Esophagus squamous epithelium (tissue), 5 donors: ENCODE measurements at places on chromosomes 2 and 18.

- DNase-seq = no peak
These were observed 17.8 kb downstream of the PDCL3 start for GRCh38 chr2:100580367-100581276.

DNA sequence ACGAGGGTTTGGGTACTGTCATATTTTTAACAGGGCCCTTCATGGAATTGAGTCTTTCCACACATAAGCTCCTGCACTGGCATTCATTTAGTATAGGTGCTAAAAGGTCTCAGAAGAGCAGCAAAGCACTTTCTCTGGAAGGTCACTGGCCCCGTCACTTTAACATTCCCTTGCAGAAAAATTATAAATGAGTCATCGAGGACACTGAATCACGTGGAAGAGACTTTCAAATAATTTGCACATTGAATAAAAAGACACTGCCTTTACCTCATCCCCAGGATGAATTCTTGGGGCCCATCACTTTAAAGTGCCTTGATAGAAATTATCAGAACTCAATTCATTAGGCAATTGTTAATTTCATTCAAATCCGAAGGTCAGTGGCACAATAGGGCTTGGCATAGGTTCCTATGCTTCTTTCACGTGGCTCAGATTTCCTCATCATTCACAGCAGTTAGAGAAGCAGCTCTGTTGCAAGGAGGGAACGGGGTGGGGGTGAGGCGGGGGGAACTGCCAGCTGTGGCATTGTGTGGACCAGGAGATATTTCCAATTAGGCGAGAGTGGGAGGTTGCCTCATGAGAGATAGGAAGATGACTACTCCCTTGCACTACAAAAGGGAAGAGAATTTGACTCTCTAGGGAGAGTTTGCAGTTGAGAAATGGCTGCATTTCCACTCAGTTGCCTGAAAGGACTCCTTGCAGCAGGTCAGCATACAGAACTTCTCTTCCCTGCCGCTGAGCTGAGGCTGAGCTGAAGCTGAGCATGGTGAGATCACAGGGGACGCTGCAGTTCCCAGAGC lies 86.3 kb upstream of the NPAS2 start:
- DNase-seq = no peak

GRCh38 chr2:40374543-40375240 lies 77.2 kb downstream of the SLC8A1 start:
- DNase-seq = no peak

- no peak for DNase-seq
These were observed 6.0 kb downstream of the SLC4A3 start for GRCh38 chr2:219633276-219634065.

DNA sequence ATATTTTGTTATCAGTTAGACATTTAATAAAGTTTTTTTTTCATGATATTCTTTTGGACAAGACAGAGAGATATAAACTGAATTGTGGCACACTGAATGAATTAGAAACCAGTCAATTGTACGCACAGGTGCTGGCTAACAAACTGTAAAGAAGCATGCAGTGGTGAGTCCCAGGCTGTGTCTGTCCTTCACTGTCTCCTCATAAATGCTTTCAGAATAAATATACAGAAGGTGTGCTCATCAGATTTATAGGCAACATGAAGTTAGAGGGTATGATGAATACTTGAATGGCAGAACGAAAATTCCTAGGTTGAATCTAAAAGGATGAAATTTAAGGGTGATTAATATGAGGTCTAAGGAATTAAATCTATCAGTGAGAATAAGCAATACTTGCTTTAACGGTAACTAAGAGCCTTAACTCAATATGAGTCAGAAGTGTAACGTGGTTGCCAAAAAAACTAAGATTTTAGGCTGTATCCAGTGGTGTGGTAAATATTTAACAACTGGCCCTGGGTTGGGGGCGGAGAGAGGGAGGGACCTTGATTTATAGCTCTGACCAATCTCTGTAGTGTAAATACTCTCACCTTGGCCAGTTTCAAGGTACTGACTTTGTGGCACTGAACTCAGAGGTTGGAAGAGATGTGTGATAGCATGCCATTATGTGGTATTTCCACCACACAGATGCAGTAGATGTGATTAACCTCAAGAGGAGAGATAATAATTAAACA lies 41.9 kb upstream of the AAK1 start:
- DNase-seq = no peak

GRCh38 chr2:138610201-138610953 lies 108.8 kb downstream of the SPOPL start:
- DNase-seq = no peak

DNA sequence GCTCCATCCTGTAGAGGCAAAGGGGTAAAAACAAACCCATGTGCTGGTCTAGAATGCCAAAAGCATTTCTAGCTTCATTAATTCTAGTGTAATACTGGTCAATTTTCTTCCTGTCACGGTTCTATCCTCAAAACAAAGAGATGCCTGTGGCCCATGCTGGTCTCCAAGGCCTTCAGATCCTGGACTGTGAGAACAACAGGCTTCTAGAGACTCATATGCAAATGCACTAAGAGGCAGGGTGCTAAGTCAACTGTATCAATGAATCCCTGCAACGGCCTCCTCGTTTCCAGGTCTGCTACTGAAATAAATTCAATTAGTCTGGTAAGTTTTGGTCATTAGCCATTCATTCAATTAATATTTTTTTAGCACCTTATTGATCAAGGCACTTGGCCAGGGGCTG lies 4.0 kb downstream of the IFT172 start:
- no peak for DNase-seq

DNA sequence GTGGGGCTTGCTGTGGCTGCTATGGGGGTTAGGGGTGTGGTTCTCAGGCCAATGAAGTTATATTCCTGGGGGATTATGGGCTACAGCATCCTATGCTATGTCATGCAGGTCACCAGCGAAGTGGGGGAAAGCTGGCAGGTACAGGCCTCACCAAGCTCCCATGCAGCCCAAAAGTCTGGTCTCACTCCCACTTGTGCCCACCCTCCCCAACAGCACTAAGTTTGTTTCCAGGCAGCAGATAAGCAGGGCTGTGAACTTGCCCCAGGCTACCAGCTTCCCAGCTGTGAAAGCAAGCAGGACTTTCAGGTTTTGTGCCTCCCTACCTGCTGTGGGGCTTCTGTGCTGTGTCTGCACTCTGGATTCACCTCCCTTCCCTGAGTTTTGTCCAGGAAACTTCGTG lies 469.7 kb downstream of the CPS1 start:
- DNase-seq = no peak

DNA sequence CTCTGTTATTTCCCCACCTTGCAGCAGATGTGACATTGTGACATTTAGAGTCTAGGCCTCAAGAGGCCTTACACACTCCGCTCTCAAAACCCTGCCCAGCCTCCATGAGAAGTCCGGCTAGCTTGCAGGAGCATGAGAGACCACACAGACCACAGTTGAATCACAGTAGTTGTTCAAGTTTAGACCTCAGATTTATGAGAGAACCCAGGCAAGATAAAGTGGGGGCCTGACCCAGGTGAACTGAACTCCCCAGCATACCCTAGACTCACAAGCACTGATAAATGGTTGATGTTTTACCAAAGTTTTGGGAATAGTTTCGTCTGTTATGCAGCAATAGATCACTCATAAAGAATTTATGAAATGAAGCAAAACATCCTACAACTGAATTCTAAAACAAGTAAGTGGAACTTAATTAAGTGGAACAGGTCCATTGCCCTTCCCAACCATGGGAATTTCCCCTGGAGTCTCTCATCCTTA lies 4.7 kb upstream of the STAT1 start:
- DNase-seq = no peak

DNA sequence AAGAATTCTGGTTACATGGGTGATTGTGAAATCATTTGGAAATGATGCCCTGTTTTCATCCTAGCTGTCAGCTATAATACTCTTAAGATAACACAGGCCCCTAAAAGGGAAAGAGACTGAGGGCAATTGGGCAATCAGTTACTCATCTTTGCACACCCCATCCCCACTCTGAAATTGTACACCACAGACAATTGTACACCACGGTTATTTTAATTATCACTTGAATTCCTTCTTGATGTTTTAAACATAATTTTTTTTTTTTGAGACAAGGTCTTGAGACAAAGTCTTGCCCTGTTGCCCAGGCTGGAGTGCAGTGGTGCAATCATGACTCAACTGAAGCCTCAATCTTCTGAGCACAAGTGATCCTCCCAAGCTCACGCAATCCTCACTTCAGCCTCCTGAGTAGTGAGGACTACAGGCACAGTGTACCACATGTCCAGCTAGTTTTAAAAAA lies 862.4 kb upstream of the ACVR2A start:
- DNase-seq = no peak
